ENCODE measurements at places on chromosomes 5 and 9. TPM values are rescaled to one million over a fixed set of nuclear protein-coding genes. Genes with fewer than 3 reads are reported as not detected.

The FREM1 gene
- 3.7 TPM for total RNA-seq

DNA sequence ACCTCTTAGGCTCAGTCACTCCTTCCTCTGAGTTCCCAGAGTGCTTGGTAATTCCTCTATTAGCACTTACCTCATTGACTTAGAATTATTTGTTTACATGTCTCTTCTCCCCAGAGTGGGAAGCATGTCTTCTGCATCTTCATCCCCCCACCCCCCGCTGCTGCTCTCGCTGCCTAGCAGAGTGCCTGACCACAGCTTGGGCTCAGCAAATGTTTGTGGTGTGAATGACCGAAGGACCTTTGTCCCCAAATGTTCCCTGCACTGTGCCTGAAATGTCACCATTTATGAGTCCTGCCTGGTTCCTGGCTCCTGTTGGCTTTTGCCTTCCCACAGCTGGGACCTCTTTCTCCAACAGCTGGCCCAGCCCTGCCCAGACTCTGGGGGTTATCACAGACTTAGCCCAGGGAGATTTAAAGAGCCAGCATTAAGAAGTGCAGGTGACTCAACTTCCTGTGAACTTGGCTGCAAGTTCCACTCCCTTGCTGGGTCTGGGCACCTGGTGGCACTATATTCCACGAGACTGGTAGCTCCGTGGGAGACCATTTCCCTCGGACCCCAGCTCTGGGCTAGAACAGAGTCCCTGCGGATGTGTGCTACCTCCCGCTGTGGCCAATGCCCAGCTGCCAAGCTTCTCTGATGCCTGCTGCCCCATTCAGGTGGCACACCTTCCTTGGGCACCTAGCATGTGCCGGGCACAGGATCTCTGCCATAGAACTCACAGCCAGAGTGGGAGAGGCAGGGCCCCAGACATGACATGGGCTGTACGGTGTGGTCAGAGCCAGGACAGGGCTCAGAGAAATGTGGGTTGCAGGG lies 1.8 kb upstream of the HMCN2 start:
- no peak overlapping the region for H3K4me3 ChIP-seq
- H3K27me3 ChIP-seq = no peaks in the 10 kb centered on the region
- DNase-seq = peak; percentile 78
- H3K36me3 ChIP-seq = no peaks in the 10 kb centered on the region

- no peak overlapping the region for H3K27ac ChIP-seq
- DNase-seq = no peak
- H3K4me1 ChIP-seq = no peaks in the 10 kb centered on the region
- H3K36me3 ChIP-seq = peaks cover 31% of the 10 kb centered on the region
Observed at GRCh38 chr9:69056191-69056815, 20.8 kb downstream of the FXN start.

The AJM1 gene
- total RNA-seq = 4.3 TPM

DNA sequence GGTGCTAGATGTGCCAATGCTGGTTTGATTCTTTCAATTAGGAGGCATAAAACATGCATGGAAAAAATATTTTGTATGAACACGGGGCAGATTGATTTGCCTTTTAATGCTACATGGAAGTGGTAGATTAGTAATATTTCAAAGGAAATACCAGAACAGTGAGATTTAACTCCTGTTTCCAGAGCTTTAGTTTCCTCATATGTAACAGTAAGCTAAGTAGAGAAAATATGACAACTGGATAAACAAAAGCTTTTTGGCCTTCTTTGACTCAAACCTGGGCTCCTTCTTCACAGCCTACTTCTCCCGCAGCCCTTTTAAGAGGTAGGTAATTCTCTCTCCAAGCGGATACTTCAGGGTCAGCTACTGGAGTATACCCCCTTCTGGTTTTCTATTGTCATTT lies 254.2 kb upstream of the TRPC7 start:
- no peak for DNase-seq
- H3K36me3 ChIP-seq = no peaks in the 10 kb centered on the region
- H3K27ac ChIP-seq = no peak overlapping the region
- H3K27me3 ChIP-seq = no peaks in the 10 kb centered on the region

The ANXA2R gene
- total RNA-seq = 0.46 TPM

- no peaks in the 10 kb centered on the region for H3K36me3 ChIP-seq
- H3K27ac ChIP-seq = no peak overlapping the region
- H3K4me1 ChIP-seq = no peaks in the 10 kb centered on the region
- H3K4me3 ChIP-seq = no peak overlapping the region
Observed at GRCh38 chr5:17808566-17808965, 174.3 kb downstream of the TAF11L14 start.

The ARAP3 gene
- 10.0 TPM for total RNA-seq

The TTC33 gene
- total RNA-seq = 25.3 TPM

The RNF183 gene
- total RNA-seq = not detected

- no peaks in the 10 kb centered on the region for H3K4me1 ChIP-seq
- no peak overlapping the region for H3K4me3 ChIP-seq
- no peak overlapping the region for H3K27ac ChIP-seq
- no peaks in the 10 kb centered on the region for H3K36me3 ChIP-seq
Observed at GRCh38 chr9:1007312-1007711, 30.9 kb downstream of the DMRT3 start.

The SLC34A1 gene
- not detected for total RNA-seq

The CARTPT gene
- not detected for total RNA-seq

DNA sequence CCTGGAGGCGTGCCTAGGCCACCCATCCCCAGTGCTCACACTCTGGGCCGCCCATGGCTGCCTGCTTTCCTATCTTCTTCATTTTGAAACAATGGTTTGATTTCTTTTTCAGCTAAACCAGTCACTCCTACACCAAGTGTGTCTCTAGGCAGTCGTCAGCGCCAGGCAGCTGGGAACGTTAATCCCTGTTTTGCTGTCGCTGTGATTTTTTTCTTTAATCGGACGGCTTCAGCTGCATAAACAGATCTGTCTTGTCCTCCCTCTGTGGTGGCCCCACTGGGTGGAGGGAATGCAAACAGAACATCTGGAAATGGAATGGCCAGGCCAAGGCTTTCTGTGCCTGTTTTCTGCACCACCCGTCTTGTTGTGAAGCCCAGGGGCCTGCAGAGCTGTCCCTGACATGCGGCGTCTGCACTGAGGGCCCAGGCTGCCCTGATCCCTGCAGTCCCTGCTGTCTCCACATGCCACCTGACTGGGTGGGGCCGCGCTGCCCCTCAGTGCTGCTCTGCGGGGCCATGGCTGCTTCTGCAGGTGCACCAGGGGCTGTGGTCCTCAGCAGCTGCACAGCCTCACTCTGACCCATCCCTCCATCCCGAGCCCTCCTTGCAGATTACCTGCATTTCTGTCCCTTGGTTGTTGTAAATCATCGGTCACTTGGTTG lies 51.5 kb downstream of the WNK2 start:
- no peak overlapping the region for H3K27ac ChIP-seq
- H3K4me1 ChIP-seq = no peaks in the 10 kb centered on the region
- DNase-seq = no peak
- no peak overlapping the region for H3K4me3 ChIP-seq

GRCh38 chr5:137248527-137248926 lies 250.6 kb downstream of the SPOCK1 start:
- no peaks in the 10 kb centered on the region for H3K27me3 ChIP-seq
- H3K36me3 ChIP-seq = no peaks in the 10 kb centered on the region
- H3K27ac ChIP-seq = no peak overlapping the region
- H3K4me3 ChIP-seq = no peak overlapping the region

The PLCXD3 gene
- 0.22 TPM for total RNA-seq

DNA sequence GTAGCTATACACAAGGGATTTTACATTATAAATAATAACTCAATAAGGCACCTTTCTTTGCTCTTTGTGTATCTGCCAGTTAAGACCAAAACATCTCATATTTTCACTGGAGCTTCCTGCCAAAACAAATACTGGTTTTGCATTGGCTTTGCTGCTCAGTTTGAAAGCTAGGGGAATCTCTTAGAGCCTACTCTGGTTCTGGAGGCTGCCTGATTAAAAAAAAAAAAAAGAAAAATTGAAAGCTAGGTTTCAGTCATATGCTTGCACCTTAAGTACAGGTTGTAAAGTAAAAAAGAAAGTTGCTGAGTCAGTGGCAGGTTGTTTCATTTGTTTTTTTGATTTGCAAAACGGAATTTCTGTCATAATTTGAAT lies 2.3 kb downstream of the DENND4C start:
- peaks cover 23% of the 10 kb centered on the region for H3K4me1 ChIP-seq
- H3K27me3 ChIP-seq = no peaks in the 10 kb centered on the region
- peak overlapping the region; percentile 100 for H3K4me3 ChIP-seq
- no peak for DNase-seq
- H3K36me3 ChIP-seq = no peaks in the 10 kb centered on the region

The EIF4E1B gene
- total RNA-seq = not detected

DNA sequence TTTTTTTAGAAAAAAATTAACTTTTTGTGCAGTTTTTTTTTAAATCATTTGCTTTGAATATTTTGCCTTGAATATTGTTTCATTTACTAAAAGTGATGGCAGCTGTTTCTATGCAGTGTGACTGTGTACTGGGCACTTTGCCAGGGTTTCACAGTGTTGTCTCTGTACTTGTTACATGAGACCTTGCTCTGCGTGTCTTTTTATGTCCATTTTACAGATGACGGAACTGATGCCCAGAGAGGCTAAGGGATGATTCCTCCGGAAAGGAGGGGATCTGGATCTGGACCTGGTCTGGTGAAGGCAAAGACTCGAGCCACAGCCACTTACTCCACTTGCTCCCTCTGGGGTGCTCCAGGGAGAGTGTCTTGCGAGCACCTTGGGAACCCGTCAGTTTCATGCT lies 124.8 kb upstream of the PTCH1 start:
- no peaks in the 10 kb centered on the region for H3K36me3 ChIP-seq
- no peak overlapping the region for H3K4me3 ChIP-seq
- no peaks in the 10 kb centered on the region for H3K27me3 ChIP-seq
- no peak overlapping the region for H3K27ac ChIP-seq
- H3K4me1 ChIP-seq = no peaks in the 10 kb centered on the region
- DNase-seq = no peak

The BTNL8 gene
- total RNA-seq = 0.19 TPM

- no peak for DNase-seq
- no peak overlapping the region for H3K4me3 ChIP-seq
- H3K36me3 ChIP-seq = no peaks in the 10 kb centered on the region
- H3K4me1 ChIP-seq = no peaks in the 10 kb centered on the region
Observed at GRCh38 chr5:130237721-130238120, 333.5 kb downstream of the CHSY3 start.

DNA sequence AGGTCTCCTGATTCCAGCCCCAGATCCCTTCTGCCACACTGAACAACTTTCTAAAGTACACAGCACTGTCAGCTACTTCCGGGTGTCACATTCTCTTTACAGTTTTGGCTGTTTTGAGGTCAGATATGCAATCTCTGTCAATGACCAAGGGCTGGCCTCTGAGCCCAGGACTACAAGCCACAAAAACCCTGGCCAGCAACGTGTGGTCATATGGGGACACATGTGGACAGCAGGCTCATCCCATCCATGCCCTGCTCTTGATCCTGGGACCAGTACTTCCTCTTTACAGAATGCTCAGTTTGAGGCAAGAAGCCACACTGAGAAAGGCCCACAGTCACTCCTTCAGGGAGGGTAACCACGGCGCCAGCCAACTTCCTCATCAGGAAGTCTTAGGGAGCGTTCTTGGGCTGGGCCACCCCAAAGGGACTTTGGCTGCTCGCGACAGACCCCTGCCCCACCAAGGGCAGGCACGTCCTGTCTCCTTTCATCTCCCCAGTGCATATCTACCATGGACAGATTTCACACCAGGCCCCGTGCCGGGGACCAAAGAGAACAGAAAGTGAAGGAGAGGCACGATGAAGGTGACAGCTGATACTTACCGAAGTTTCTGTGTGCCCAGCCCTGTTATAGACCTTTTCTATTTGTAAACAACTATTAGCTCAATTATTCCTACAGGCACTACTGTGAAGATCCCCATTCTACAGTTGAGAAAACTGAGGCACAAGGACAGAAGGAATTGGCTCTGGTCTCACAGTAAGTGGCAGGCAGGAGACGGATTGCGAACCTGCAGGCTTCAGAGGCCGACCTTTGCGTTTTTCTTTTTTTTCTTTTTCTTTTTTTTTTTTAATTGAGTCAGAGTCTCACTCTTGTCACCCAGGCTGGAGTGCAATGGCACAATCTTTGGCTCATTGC lies 37.3 kb downstream of the STK10 start:
- no peak overlapping the region for H3K27ac ChIP-seq
- no peaks in the 10 kb centered on the region for H3K36me3 ChIP-seq
- H3K4me1 ChIP-seq = no peaks in the 10 kb centered on the region

- H3K36me3 ChIP-seq = no peaks in the 10 kb centered on the region
- H3K27ac ChIP-seq = no peak overlapping the region
- H3K4me3 ChIP-seq = no peak overlapping the region
- no peaks in the 10 kb centered on the region for H3K4me1 ChIP-seq
- H3K27me3 ChIP-seq = no peaks in the 10 kb centered on the region
Observed at GRCh38 chr5:72920690-72921502, 34.9 kb upstream of the FCHO2 start.

GRCh38 chr9:87346061-87346665 lies 151.5 kb upstream of the DAPK1 start:
- no peaks in the 10 kb centered on the region for H3K36me3 ChIP-seq
- no peak overlapping the region for H3K4me3 ChIP-seq
- H3K4me1 ChIP-seq = no peaks in the 10 kb centered on the region

GRCh38 chr5:152638996-152639552 lies 234.0 kb upstream of the NMUR2 start:
- H3K36me3 ChIP-seq = no peaks in the 10 kb centered on the region
- no peak overlapping the region for H3K27ac ChIP-seq
- H3K27me3 ChIP-seq = no peaks in the 10 kb centered on the region
- H3K4me1 ChIP-seq = no peaks in the 10 kb centered on the region
- H3K4me3 ChIP-seq = no peak overlapping the region

The TMEM232 gene
- 1.1 TPM for total RNA-seq

The SLC6A18 gene
- not detected for total RNA-seq

- H3K4me1 ChIP-seq = no peaks in the 10 kb centered on the region
- no peak for DNase-seq
- H3K36me3 ChIP-seq = no peaks in the 10 kb centered on the region
- H3K27ac ChIP-seq = no peak overlapping the region
- peaks cover 51% of the 10 kb centered on the region for H3K27me3 ChIP-seq
Observed at GRCh38 chr5:1926071-1926440, 43.3 kb upstream of the IRX4 start.

GRCh38 chr9:82820186-82820585 lies 242.8 kb downstream of the RASEF start:
- DNase-seq = no peak
- H3K27ac ChIP-seq = no peak overlapping the region
- H3K4me1 ChIP-seq = no peaks in the 10 kb centered on the region
- no peaks in the 10 kb centered on the region for H3K27me3 ChIP-seq
- no peak overlapping the region for H3K4me3 ChIP-seq

The CRAT gene
- 123 TPM for total RNA-seq

DNA sequence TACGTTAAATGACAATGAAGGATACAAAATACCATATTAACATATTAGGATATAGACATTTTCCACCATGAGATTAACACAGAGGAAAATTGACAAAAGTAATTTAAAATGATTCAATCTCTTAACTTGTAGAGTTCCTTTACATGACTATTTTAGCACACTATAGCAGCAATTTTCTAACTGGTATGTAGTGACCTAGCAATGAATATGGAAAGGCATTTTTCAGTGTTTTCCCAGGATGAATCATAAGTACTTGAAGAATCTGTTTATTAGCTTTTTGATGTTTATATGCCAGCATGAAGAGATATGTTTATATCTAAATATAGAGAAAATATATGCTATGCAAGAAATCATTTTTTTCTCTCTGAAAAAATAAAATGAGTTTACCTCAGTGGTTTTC lies 782.5 kb upstream of the CDH10 start:
- no peaks in the 10 kb centered on the region for H3K4me1 ChIP-seq
- no peaks in the 10 kb centered on the region for H3K36me3 ChIP-seq
- H3K27ac ChIP-seq = no peak overlapping the region
- no peak for DNase-seq
- H3K27me3 ChIP-seq = no peaks in the 10 kb centered on the region
- H3K4me3 ChIP-seq = no peak overlapping the region

Measured in psoas muscle (tissue), 8 donors.